Breast epithelium (tissue), 4 donors: ENCODE measurements at places on chromosomes 1 and 21. TPM values are rescaled to one million over a fixed set of nuclear protein-coding genes. Genes with fewer than 3 reads are reported as not detected.

DNA sequence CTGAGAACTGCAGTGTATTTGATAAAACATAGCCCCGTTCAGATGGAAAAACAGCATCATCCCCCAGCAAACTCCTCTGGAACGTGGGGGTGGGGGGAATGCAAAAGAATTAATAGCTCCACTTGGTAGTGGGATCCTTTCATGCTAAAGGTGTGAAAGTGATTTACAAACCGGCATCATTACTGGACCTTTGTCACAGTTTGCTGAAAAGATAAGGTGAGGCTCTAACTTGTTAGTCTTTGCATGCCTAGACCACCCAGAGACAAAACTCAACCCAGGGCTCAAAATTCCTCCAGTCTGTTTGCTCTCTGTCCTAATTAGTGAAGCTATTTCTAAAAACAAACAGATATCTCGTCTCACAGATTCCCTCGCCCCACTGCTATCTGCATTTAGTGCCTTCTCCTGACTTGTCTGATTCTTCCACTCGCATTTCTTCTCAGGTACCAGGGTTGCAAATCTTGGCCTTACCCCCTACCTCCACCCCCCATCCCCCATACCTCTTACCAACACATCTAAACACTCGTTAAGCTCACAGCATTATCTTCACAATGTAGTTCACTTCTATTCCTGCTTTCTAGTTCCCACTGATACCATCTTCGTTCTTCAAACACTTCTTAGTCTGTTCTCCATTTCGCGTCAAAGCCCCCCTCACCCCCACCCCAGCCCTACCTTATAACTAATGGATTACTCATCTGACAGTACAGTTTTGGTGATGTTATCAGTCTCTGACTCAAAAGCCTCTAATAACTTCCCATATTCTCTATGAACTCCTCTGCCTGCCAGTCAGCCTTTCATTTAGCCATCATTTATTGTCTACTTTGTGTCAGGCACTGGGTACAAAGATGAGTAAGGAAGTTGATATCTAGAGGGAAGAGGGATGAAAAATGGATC is 11.8 kb downstream of the IER5 start:
- H3K4me3 ChIP-seq: no peak overlapping the region
- no peaks in the 10 kb centered on the region for H3K36me3 ChIP-seq
- no peaks in the 10 kb centered on the region for H3K27me3 ChIP-seq
- DNase-seq: no peak

- H3K4me3 ChIP-seq: no peak overlapping the region
- H3K4me1 ChIP-seq: no peaks in the 10 kb centered on the region
- no peak overlapping the region for H3K27ac ChIP-seq
- DNase-seq: peak; percentile 44
- H3K27me3 ChIP-seq: no peaks in the 10 kb centered on the region
Measured at GRCh38 chr1:5901150-5901549, 91.1 kb downstream of the NPHP4 start.

GRCh38 chr1:78254517-78254916 is 208.8 kb downstream of the GIPC2 start:
- DNase-seq: no peak
- H3K36me3 ChIP-seq: no peaks in the 10 kb centered on the region
- H3K4me3 ChIP-seq: no peak overlapping the region

DNA sequence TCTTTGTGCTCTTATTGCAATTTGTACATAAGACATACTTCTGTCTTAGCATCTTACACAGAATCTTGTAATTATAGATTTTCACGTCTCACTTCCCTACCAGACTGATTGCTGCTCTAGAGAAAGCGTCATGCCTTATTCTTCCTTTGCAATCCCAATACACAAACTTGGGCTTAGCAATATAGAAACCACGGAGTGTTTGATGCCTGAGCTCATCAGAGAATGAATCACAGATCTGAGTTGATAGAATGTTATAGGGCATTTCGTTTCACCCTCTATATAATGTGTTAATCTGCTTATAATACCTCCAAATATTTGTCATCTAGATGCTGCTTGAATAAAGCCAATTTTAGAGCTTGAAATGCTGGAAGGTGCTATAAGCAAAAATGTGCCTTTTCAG is 6.6 kb downstream of the FMO1 start:
- no peaks in the 10 kb centered on the region for H3K4me1 ChIP-seq
- no peaks in the 10 kb centered on the region for H3K27me3 ChIP-seq
- DNase-seq: no peak
- H3K4me3 ChIP-seq: no peak overlapping the region

DNA sequence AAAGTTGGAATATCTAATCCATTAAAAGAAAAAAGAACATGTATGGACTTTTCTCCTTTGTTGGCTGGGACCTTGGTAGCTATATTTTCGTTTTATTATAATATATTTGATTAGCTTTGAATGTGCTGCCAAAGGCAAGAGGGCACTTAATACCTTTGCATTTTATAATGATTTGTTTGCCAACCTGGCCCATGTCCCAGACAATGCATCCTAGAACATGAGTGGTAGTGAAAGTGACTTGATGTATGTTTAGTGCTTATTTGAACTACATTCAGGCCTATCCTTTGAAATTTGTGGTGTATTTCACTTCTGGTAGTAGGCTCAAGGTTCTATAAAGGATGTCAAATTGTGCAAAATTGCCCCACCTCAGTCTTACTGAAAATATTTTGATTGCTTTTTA is 25.9 kb downstream of the CACHD1 start:
- no peaks in the 10 kb centered on the region for H3K36me3 ChIP-seq
- no peak overlapping the region for H3K4me3 ChIP-seq
- H3K4me1 ChIP-seq: no peaks in the 10 kb centered on the region
- H3K27me3 ChIP-seq: no peaks in the 10 kb centered on the region
- no peak overlapping the region for H3K27ac ChIP-seq
- no peak for DNase-seq

HRNR gene
- total RNA-seq: not detected

TESK2 gene
- 19.2 TPM for total RNA-seq
